ENCODE measurements at places on chromosomes 2 and 18.

DNA sequence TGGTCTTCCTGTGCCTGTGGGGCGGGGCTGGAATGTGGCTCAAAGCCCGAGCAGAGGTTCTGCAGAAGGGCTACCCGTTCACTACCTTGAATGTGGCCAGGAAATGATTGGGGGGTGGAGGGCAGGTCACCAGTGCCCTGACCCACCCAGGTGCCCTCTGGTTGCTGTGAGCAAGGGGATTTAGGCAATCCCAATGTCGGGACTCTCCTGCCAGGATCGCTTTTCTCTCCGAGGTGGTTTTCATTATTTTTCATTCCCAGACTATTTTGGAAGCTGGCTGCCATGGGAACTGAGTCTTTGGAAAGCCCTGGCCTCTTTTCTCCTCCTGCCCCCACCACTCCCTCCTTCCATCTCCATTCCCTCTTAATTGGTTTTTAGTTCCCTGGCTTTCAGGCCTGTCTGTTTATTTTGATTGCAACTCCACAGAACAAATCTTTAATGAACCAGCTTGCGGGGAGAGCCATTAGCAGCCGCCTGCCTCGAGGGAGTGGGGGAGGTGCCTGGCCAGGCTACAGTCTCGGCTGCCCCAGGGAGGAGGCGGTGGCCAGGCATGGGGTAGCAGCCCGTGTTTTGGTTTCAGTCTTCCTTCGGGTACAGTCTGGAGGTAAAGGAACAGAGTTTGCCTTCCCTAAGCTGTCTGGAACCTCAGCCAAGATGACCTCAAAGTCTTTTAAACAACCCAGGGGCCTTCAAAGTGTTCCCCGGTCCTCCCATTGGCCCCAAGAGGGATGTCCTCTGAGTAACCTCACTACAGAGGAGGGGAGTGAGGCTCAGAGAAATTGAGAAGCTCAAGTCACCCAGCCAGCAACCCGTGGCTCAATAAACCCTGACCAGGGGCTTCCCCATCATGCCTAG, 114.4 kb upstream of the HAAO start:
- DNase-seq, result no peak

DNA sequence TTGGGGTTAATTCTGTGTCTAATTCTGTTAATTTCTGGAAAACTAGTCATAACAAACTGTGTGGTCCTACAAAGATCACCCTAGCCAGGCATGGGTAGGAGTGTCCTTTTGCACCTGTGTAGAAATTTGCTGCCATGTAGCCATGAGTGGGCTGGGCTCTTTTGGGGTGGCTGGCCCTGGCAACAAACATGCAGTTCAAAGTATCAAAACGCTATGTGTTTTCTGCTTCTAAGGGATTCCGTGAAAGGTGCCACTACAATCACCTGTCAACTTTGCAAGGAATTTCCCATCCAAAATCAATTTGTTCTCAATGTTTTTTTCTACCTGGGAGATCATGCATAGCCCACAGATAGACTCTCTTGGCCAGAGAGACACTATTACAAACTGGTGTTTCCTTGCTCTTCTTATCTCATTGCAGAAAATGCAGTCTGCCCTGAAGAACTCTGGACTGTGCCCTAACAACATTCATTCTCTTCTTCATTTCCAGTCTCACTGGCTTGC, 537.7 kb upstream of the ID2 start:
- DNase-seq, result no peak

DNA sequence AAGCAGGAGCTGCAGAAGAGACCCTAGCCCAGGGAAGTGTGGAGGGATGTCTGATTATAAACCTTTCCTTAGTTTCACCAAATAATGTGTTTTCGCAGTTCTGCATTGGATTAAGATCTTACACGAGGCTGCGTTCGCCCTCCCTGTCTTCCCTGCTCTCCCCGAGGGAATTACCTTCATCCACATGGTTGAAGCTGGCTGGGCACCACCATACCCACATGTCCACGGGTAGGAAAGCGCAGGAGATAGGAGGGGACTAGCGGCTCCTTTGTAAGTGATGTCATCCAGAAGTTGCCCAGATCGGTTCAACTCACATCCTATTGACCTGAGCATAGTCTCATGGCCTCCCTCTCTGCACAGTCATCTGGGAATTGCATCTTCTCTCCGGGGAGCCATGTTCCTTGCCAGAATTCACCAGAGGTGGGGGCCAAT, 1.1 kb downstream of the TTL start:
- no peak for DNase-seq

DNA sequence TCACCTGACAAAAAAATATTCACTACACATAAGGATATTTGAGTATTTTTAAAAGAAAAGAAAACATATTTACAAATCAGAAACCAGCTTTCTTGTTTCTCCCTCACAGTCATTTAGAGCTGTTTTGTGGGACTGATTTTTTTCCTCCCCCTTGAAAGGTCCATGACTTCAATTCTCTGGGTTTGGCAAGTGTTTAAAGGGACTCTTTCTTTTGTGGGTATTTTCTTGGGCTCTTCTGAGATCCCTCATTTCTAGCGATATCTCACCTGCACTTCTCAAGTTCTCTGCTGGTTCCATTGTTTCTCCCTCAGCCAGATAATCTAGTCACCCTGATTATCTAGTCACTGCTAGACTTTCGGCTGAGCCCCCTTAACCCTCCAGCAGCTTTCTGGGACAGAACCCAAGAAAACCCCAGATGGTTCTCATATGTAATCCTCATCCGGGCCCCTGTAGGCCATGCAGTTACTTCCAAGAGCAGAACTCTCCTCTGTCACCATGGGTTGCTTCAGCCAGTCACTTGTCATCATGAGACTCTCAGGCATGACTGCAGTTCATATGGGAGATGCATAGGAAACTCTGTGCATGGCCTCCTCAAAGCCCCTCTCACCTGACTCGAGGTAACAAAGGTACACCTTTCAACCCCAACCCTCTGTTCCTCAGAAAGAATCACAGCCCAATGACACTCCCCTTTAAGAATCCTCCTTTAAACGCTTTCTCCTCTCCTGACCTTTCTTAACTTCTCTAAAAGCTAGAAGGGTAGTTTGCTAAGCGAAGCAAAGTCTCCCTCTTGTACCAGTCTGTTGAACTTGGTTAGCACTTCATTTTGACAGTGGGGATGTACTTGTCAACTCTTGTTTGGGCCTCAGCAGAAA, 36.7 kb upstream of the ITGA4 start:
- no peak for DNase-seq

GRCh38 chr2:70901227-70902066, 34.3 kb upstream of the ATP6V1B1 start:
- DNase-seq, result no peak

DNA sequence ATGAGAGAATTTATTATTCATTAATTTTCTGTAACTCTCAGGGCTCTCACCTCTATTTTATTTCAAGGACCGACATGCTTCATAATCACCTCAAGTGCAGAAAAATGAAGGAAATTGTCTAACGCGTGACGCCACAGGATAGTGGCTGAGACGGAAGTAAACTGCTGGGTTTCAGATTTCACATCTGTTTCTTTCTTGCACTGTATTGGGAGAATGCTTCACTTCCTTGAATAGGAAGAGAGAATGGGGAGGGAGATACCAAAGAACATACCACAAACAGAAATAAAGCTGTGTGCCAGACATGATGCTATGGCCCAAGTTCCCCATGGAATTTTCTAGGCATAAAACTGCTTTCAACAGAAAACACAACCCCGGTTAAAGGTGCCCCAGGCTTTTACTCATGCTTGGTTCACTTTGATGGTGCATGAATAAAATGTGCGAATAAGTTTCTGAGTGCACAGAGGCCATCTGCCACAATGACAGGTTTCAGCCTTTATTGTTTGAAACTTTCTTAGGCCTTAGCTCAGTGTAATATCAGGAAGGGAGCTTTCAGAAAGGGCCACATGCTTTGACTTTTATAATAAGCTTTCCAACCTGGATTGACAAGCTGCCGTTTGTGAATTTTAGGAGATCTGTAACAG, 1116.4 kb downstream of the SOCS6 start:
- no peak for DNase-seq

GRCh38 chr2:68320118-68320641, 431 bp upstream of the CNRIP1 start:
- no peak for DNase-seq

DNA sequence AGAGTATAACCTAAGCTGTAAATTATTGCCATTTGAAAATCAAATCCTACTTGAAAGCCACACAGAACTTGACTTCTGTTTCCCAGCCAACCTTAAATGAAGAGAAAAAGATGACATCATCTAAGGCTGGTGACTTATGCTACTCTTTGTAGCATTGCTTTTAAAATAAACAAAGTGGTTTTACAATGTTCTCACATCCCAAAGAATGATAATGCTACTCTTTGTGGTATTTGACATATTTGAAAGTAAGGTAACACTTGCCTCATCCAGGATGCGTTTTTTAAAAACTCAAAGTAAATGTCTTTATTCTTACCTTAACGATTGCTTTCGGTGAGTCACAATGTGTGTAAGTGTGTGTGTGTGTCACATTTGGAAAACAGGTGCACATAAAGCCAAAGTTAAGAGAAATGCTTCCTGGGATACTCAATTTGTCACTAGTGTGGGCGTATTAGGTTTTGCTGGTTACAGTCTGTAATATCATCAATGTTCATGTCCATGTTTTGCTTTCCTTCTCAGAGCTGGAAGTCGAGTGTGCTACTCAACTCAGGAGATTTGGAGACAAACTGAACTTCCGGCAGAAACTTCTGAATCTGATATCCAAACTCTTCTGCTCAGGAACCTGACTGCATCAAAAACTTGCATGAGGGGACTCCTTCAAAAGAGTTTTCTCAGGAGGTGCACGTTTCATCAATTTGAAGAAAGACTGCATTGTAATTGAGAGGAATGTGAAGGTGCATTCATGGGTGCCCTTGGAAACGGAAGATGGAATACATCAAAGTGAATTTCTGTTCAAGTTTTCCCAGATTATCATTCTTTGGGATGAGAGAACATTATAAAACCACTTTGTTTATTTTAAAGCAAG, 2.6 kb downstream of the PMAIP1 start:
- no peak for DNase-seq

GRCh38 chr2:1375794-1376193, 37.5 kb upstream of the TPO start:
- no peak for DNase-seq

- DNase-seq, result peak; percentile 34
Observed at GRCh38 chr2:236343400-236344161, 79.4 kb upstream of the ASB18 start.

DNA sequence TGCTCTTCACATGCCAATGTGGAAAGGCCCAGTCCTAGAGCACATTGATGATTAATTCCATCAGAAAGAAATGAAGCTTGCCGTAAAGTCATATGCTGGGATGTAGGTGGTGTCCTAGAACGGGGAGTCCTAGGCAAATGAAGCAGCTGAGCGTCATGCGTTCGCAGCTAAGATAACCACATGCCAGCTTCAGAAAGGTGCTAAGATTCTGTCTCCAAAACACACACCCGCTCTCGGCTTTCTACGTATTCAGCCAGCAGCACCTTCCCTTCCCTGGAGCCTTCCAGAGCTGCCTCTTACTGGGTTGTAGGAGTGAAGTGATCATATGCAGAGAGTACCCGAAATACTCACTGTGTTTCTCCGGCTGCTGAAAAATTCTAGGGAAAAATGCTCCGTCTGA, 421.6 kb upstream of the ID2 start:
- no peak for DNase-seq

DNA sequence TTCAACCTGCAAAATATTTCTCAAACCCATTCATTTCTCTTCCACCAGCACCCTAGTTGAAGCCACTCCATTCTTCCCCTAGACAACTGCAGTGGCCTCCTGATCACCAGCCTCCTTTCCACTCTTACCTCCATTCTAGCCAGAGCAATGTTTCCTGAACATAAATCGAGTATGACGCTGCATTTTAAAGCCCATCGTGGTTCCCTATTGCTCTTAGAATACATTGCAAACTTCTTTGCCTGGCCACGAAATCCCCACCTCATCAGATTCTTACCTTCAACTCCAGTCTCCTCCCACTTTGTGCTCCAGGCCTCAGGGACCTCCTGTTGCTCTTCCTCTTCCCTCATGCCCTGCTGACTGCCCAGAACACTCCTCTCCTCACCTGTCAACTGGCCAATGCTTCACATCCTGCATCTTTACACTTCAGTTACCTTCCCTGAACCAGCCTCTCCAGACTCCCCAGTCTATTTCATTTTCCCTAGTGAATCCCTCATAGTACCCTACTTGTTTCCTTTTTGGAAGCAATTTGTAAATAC, 176.5 kb upstream of the CTAGE1 start:
- DNase-seq, result no peak

DNA sequence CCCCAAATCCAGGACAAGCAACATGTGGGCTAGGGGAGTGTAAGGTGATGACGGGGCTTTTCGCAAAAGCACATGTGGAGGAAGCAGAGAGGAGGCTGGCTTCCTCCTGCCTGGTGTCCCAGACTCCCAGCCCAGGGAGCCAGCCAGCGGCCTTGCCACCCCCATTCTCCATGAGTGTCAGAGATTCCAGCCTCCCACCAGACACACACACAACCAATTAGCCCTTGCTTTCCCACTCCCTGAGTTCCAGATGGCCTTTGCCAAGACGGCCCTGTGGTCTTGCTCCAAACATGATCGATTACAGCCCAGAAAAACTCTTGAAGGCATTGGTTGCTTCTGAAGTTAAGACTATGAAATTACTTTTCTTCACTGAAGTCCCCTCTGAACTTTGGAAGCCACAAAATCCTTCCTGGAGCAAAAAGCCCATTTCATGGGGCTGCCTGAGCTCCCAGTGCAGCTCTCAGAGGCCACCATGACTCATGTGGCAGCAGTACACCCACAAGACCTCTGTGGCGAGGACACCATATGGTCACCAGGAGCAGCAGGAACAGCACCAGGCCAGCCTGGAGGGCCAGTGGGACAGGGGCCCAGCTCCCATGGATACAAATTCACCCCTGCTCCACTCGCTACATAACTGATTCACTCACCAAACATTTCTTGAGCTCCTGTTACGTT, 69.1 kb upstream of the PID1 start:
- no peak for DNase-seq

DNA sequence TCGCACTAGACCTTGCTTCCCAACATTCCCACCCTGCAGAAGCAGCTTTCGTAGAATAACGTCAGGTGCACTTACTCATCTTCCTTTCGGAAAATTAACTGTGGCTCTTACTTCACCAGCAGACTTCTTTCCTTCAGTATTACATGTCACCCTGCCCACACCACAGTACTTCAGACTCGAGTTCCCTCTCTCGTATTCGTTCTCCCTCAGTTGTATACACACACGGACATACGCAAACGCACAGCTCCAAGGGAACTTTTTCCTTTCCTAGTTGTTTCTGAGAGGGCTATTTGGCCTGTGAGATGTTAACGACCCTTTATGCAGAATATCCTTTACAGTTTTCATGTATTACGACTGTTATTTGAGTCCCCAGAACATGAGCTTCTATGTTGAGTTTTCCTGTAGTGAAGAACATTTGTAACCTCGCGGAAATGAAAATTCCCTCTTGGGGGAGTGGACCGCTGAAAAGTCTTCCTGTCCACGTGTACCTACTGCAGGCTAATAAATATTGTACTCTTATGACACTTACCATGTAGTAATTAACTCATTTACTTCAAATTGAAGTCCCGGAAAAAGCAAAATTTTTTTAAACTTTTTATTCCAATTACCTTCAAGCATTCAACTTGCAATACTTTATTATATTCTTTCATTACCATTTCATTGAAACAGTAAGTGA, 908 bp downstream of the ERLEC1 start:
- peak; percentile 8 for DNase-seq
